Stimulated activated CD4-positive, alpha-beta T cell treated with anti-CD3 and anti-CD28 coated beads, Interleukin-1b, Interleukin-23, amount 100 ng/mL, for 48 hours (primary cell): ENCODE measurements at places on chromosomes 7 and 10.

DNA sequence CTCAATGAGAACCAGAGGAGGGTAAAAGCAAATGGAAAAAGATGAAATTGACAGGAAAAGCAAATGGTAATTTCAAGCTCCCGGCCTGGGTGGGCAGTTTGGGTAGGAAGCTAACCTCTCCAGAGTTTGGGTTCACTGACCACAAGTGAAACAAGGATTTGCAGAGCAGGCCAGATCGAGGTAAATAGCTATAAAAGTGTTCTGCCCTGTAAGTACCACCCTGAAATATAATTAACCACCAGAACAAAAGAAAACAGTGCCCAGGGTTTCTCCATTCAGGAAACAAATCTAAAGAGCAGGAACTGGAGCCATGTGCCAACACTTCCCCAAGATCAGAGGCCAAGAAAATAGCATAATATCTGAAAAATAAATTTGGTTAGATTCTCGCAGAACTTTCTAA lies 276.7 kb upstream of the MEOX2 start:
- no peak for DNase-seq

DNA sequence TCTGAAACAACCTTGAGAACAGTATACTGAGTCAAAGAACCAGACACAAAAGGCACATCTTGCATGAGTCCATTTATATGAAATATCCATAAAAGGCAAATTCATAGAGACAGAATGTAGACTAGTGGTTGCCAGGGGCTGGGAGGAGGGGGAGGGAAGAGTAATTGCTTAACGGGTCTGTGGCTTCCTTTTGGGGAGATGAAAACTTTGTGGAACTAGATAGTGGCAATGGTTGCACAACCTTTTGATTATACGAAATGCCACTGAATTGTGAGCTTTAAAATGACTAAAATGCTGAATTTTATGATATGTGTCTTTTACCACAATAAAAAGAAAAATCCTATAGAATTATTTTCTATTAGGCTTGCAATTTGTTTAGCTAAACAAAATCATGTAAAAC lies 16.8 kb downstream of the ADRB1 start:
- no peak for DNase-seq

DNA sequence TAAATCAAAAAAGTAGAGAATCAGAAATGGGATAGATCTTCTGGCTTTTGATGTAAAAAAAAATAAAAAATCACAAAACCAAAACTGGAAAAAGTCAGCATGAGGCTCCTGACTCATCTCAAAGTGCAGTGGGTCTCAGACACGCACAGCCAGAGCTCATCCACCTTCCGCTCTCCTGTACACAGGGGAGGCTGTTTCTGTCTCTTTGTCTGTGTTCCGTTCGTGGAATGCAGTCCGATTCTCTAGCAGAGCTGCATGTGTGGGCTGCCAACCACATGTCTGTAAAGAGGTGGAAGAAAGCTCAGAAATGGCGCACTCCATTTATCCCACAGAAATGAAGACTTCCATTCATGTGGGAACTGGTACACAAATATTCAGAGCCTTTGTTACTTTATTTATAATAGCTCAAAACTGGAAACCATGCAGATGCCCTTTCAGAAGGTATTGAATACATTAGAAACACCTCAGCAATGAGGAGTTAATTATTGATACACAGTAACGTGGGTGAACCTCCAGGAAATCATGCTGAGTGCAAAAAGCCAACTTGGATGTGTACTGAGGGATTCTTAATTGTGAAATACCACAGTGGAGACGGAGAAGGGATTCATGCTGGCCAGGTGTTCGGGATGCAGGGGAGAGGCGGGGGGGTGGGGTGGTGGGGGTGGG lies 123.3 kb downstream of the TRRAP start:
- DNase-seq: no peak

DNA sequence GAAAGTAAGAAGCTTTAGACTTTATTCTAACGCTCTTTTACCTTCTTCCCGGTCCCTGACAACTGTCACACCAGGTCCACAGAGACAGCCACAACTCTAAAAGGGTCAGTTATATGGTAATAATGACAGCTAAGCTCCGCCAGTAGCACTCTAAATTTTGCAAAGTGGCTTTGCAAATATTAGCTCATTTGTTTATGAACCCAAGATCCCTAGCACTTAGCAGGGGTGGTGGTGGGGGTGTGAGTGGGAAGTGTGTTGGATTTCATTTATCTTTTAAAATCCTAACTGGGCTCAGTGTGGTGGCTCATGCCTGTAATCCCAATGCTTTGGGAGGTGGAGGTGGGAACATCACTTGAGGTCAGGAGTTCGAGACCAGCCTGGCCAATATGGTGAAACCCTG lies 34.8 kb upstream of the SDK1 start:
- no peak for DNase-seq

GRCh38 chr7:135970682-135971365 lies 6.3 kb downstream of the MTPN start:
- no peak for DNase-seq
